Inflammatory macrophage treated with lipopolysaccharide for 1 hour (primary cell): ENCODE measurements at places on chromosomes 7 and 10.

DNA sequence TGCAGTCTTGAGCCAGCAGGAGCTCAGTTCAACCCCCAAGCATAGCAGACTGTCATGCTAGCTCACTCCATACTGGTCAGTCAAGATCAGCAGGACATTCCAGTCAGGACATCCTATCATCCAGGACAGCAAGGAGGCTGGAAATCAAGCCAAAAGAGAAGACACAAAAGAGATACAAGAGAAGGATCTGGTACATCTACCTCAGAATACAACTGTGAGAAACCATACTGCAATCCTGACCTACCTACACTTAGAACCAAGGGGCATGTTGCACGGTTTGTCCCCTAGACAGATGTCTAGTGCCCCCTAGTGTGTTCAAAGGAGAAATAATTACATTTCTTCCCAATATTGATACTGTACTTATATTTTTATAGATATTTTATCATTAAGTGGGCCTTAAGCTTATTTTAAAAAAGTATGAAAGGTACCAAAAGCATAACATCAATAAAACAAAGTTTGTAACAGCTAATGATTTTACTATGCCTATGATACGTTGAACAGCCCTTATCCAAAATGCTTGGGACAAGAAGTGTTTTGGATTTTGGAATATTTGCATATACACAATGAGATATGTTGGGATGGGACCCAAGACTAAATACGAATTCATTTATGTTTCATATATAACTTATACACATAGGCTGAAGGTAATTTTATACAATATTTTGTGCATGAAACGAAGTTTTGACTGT is 26.7 kb downstream of the ERCC6 start:
- peak; percentile 12 for DNase-seq

DNA sequence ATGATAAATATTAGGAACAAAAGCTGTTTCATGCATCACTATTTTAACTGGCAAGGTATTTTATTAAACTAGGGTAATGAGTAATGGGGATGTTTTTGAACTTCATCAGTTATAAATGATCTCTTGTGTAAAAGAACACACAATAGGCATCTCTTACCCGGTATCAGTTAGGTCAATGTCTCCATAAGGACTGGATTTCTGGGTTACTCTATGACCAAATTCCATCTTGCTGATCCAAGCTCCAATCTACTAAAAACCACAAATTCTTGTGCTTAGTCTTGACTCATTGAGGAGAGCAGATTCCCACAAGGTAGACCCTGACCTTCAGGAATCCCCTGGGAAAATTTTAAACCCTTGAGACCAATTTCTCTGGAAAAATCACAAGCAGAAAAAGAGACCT is 1167.7 kb downstream of the XPNPEP1 start:
- DNase-seq, result no peak

- DNase-seq, result no peak
Measured at GRCh38 chr7:138610671-138611170, 90.4 kb downstream of the SVOPL start.

- no peak for DNase-seq
Measured at GRCh38 chr10:125148528-125148927, 11.8 kb downstream of the CTBP2 start.

GRCh38 chr10:49000437-49001398 is 61.1 kb upstream of the LRRC18 start:
- DNase-seq, result no peak

DNA sequence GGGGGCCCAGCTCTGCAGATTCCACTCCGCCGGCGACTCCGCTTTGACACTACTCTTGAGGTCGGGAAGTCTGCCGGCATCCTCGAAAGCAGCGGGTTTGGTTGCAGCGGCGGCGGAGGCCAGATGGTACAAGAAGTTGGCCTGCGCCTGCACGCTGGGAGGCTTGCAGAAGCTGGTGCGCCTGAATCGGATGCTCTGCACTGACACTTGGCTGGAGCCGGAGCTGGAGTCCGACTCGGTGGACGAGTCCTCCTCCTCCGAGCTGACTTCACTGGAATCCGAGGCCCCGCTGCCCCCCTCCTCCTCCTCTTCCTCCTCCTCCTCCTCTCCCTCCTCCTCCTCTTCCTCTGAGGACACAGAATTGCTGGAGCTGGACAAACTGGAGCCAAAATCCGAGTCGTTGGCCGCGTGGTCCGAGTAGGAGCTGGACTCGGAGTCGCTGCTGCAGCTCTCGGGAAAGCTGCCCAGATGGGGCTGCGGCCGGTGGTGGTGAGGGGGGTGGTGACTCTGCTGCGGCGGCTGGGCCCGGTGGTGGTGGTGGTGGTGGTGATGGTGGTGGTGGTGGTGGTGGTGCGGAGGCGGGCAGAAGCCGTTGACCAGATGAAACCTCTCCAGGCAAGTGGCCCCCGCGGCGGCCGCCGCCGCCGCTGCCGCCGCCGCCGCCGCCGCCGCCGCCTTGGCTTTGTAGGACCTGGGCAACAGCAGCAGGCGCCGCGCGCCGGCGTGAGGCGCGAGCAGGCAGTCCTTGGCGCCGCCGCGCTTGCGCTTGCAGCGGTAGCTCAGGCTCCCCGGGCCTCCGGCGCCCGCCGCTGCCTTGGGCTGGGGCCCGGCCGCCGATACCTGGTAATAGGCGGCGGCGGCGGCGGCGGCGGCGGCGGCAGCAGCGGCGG is 9.0 kb downstream of the SKIDA1 start:
- DNase-seq, result no peak

- DNase-seq, result no peak
Measured at GRCh38 chr7:141232286-141233051, 158.6 kb downstream of the TMEM178B start.

DNA sequence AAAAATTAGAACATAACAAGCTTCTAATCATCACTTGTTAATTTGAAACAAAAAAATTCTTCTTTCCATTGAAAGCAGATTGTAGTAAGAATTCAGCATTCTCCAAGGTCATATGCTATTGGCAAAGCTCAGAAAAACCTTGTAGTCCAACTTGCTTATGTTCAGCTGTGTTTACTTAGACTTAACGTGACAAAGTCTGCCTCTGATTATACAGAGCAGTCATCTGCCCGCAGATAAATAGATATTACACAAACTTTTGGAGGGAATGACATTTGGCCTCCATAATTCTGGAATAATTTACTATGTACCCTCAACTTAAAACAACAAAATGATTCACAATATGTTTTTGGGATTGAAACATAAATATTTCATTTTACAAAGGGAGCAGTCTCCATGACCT is 45.8 kb downstream of the MKX start:
- no peak for DNase-seq

- peak; percentile 14 for DNase-seq
Measured at GRCh38 chr7:42236976-42237810, at the start of gene GLI3. Gene GLI3, minus strand, starts transcription at chr7:42237209. Its CDS starts 13,956 bp downstream, at chr7:42223253.

- DNase-seq, result no peak
Measured at GRCh38 chr10:23585186-23585585, 146.3 kb downstream of the OTUD1 start.

DNA sequence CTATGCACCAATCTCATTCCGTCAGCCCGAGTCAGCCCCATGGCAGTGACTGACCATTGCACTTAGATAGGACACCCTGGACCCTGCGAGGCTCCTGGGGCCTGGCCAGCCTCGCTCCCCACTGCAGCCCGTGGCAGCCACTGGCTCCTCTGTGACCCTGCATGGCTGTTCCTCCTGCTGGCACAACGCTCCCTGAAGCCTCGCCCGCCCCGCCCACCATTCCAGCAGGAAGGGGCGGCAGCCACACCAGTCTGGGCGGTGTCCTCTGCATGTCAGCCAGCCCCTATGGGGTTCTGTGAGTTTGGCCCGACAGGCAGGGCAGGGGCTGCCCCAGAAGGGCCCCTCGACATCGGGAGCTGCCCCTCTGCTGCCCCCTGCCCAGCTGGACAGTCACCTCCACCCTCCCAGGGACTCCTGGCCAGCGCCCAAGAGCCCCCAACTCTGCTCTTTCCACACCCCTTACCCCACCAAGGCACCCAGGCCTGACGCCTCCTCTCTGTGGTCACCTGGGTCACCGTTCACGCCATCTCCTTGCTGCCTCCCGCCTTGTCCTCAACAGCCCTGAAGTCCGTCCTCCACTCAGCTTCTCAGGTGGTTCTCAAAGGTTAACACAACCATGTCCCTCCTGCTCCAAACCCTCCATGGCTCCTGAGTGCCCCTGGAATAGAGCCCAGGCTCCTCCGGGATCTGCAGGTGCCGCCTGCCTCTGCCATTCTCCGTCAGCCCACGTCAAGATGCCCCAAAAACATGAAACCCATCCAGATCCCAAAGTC is 103.5 kb downstream of the MICALL2 start:
- DNase-seq, result no peak

GRCh38 chr10:29583674-29584073 is 51.1 kb downstream of the SVIL start:
- no peak for DNase-seq

DNA sequence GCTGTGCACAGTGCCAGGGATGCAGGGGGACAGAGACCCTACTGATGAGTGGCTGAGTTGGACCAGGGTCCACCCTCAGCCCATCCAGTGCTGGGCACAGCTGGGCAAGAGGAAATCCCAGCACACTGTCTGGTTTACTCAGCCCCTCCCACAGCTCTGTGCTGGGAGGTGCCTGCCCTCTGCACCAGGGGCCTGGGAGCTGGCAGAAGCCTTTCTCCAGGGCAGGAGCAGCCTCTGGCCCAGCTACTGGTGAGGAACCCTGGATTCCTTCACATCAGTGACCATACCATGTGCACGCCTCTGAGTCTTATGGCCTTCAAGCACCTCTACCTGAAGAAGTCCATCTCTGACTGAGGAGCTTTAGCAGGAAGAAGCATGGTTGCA is 25.9 kb upstream of the C10orf71 start:
- DNase-seq, result no peak

- no peak for DNase-seq
Measured at GRCh38 chr10:99365736-99366135, 36.6 kb downstream of the CNNM1 start.

DNA sequence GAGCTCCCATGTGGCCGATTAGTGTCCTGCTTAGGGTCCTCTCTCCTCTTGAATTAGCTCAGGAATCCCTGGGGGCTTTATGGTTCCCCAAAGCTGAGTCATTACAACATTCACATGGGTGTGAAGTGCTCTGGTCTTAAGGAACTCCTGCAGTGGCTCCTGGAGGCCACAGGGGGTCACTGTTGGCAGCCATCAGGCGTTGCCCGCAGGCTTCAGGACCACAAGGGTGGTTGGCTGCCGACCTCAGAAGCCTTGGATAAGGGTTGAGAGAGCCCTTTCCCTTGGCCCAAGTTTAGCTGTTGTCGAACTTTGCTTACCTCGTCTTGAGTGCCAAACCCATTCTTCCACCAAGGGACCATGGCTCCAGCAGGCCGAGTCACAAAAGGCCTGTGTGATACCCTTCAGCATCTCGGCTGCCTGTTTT is 61.7 kb downstream of the SH2D4B start:
- peak; percentile 67 for DNase-seq

DNA sequence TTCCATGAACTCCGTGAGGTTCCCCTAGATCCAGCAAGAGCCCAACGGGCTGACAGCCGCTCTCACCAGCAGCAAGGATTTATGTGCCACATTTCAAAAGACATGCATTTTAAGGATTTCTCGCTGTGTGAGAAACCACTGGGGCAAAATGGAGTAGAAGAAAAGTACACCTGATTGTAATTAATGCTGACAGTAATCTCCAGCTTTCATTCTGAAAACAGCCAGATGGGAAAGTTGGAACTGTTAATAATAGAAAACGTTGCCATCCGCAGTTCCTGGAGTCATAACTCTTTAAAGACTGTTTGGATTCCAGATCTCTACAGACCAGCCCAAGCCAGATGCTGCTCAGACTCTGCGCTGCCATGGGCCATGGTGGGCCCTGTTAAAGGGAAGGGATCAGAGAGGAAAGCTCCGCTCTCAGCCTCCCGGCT is 216.9 kb upstream of the GLI3 start:
- no peak for DNase-seq

- DNase-seq, result peak; percentile 72
Measured at GRCh38 chr7:148699024-148699781, 500 bp downstream of the CUL1 start.

DNA sequence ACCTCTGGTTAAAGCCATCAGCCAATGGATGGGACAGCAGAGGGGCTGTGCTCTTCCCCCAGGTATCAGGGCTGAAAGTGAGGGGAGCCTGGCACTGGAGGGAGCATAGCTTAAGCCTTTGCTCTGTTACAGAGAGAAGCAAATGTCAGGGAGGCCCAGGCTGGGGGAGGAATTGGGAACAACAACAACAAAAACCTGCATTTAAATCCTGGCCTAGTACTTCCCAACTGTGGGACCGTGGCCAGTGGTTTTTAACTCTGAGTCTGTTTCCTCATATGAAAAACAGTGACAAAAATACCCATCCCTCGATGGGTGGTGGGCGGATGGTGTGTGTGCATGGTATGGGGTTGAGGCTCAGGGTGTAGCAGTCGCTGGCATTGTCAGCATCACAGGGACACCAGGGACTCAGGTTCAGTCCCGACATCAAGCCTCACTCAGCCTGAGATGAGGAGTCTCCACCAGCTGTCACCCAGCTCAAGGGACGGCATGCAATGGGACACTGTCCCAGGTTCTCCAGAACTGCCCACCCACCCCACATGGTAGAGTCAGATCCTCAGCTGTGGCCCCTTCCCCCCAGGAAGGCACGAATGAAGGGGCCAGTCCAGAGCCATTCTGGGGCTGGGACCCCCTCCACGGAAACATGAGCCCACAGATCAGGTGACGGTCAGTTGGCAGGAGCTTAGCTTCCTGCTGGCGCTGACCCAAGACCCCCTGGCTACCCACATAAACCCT is 74.5 kb downstream of the AFAP1L2 start:
- no peak for DNase-seq

- no peak for DNase-seq
Measured at GRCh38 chr10:3166496-3167290, 5.9 kb downstream of the PITRM1 start.

DNA sequence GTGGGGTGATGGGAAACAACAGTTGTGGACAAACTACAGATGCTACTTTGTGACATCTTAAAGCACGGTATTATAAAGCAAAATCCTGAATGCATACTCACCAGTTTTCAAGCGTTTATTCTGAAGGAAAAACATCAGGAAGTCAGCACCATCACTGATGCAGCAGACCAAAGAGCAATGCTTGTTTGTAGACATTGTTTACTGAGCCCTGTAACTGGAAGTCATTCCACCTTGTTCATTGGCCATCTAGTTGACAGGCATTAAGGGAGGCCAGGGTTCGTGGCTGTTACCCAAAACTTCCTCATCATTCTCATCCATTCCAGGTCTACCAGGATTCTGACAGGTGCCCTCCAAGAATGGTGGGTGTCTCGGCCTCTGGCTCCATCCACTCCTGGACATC is 55.3 kb upstream of the FAM204A start:
- DNase-seq, result no peak

DNA sequence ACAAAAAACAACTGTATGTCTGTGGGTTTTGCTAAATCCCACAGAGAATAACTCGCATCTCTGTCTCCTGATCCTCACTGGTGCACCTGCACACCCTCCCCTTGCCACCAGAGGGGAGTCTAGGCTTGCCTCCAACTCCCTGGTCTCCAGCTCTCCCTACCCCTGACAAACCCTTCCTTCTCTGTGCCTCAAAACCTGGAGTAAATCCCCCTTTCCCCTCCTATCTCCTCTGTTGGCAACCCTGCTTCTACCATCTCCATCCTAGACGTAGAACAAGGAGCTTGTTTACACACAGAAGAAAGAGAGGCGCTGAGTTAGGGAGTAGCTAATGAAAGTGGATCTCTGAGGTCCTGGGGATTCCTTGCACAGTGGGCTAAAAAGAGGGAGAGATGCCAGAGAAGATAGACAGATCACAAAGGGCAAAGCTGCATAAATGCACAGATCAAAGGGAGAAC is 6.0 kb downstream of the MBLAC1 start:
- peak; percentile 73 for DNase-seq
